AG09309 (cell line): ENCODE measurements at places on chromosomes 6 and 20.

DNA sequence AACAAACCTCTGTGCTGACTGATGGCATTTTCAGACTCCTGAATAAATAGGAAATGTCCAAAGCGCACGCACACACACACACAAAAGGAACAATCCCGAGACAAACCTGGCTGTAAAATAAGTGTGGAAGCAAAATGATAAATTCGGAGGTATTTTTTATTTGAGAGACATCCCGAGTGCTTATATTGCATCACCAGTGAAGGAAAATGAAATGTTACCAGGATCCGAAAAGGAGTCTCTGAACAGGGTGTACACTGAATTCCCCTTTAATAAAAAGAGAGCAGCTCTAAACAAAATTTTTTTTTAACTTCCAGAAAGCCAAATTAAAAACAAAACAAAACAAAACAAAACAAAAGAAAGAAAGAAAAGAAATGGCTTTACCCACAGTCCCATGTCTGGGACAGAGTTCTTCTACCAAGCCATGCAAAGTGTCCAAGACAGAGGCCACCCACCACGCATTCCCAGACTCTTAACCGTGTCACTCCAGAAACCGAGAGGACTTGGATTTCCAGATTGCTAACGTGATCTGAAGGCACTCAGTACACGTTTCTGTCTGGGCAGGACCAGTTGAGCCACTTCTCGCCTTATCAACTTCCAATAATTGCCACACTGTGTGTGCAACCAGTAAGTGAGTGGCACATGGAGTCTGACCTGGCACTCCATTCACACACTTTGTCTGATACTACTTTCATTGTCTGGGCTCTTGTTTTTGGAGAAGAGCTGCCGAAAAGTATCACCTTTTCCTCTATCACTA is 817 bp downstream of the ME1 start:
- DNase-seq = no peak

GRCh38 chr6:134456226-134456625 is 138.3 kb upstream of the SGK1 start:
- no peak for DNase-seq

GRCh38 chr20:41072190-41072863 is 43.7 kb downstream of the TOP1 start:
- peak; percentile 59 for DNase-seq

- DNase-seq = no peak
Observed at GRCh38 chr6:145332011-145332410, 403.3 kb downstream of the EPM2A start.

DNA sequence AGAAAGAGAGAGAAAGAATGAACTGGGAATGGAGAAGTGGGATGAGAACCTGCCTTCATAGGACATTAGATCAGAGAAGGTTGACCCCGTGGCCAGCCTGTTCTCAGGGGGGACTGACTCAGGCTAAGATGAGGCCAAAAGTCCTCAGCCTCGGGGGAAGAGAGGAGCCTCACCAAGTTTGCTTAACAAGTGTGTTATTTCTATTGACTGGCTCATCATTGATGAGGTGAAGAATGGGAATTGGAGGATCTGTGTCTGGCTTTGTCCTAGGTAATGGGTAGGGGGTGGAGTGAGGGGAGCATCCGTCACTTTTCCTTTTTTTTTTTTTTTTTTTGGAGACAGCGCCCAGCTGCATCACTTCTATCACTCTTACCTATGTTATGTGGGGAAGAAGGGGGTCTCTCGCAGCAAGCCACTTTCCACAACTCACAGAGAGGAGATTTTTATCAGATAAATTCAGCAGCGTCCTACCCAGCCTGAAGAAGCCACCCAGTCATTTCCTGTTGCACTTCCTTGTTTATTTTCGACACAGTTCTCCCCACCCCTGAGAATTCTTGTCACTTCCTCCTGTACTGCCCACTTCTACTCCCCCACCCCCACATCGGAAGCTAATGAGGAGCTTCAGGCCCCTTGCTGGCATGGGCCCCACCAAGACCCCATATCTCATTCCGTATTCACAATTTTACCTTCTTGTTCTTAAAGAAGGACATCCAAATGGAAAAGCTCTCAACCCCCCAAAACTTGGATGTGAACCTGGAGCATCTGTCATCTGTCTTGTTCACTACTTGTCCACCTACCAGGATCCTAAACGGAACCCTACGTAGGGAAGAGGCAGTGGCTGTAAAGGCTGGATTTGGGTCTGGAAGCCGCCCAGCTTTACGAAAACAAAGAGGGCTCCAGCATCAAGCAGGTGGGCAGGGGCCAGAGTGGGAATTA is 2.8 kb upstream of the RNASET2 start:
- DNase-seq = no peak

GRCh38 chr6:167583412-167583811 is 243.3 kb upstream of the AFDN start:
- no peak for DNase-seq

DNA sequence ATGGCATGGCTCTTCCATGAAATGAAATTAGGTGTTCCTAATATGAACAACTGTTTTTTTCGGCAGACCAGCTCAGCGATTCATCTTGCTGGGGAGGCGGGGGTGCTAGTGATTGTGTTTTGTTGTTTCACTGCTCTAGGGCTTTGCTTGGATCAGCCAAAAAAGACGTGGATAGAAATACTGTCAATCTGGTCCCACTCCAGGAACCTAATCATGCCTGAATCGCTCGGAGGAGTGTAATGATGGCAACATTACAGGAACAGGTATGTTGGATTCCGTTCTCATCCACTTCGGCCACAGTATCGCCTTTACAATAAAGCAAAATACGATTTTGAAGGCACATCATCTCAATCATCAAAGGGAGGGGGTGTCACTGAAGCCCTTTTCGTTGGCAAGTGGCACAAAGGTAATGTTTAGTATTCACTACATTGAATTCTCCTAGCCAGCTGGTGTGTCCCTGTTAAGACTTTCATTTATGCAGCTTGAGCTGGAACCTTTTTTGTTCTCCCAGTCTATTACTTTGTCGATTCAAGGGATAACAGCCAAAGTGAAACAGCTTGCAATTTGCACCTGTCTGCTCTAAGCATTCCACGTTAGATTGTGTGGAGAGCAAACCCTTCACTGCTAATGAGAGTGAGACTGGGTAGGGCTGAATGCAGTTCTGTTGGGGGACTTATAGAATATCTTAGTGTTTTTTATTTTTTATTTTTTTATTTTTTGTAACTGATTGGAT is 477.7 kb downstream of the TFAP2A start:
- DNase-seq = no peak

DNA sequence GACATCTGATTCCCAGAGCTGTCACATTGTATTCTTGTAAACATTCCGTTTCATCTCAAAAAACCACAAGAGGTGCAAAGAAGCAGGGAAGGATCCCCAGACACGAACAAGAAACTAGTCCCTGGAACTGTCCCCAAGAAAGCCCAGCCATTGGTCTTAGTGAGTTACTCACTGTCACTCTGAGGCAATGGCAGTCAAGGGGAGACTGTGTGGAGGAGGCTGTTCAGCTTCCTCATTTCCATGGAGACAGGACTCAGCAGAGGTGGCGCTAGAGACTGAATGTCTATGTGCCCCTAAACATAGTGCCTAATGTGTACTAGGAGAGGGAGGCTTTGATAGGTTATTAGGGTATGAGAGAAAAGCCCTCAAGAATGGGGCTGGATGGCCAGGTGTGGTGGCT is 11.1 kb downstream of the ULBP1 start:
- DNase-seq = no peak

- no peak for DNase-seq
Observed at GRCh38 chr6:35945650-35946025, 24.7 kb upstream of the SRPK1 start.

GRCh38 chr20:14569641-14570040 is 232.2 kb upstream of the FLRT3 start:
- DNase-seq = no peak

GRCh38 chr6:43582911-43583310 is 6.9 kb downstream of the POLH start:
- DNase-seq = no peak

- DNase-seq = no peak
Observed at GRCh38 chr6:85394853-85395538, 54.9 kb upstream of the NT5E start.

DNA sequence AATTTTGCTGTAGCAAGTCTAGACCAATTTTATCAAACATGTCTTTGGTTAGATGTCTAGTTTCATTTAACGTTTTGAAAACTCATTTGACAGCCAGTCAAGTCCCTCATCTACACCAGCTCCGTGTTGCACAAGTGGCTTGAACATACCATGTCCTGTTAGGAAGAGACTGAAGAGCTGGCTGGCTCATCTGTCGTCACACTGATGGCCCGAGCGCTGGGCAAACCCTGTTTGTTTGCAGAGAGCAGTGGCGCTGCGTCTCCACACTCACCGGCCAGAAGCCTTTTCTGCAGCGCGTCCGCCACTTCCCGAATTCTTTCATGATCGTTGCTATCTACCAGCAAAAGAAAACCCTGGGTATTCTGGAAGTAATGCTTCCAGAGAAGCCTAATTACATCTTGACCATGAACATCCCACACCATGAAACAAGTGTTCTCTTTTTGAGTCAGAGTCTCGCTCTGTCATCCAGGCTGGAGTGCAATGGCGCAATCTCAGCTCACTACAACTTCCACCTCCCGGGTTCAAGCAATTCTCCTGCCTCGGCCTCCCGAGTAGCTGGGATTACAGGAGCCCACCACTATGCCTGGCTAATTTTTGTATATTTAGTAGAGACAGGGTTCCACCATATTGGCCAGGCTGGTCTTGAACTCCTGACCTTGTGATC is 10.7 kb upstream of the TCFL5 start:
- no peak for DNase-seq

GRCh38 chr6:41555326-41556300 is 9.4 kb downstream of the FOXP4 start:
- DNase-seq = no peak

DNA sequence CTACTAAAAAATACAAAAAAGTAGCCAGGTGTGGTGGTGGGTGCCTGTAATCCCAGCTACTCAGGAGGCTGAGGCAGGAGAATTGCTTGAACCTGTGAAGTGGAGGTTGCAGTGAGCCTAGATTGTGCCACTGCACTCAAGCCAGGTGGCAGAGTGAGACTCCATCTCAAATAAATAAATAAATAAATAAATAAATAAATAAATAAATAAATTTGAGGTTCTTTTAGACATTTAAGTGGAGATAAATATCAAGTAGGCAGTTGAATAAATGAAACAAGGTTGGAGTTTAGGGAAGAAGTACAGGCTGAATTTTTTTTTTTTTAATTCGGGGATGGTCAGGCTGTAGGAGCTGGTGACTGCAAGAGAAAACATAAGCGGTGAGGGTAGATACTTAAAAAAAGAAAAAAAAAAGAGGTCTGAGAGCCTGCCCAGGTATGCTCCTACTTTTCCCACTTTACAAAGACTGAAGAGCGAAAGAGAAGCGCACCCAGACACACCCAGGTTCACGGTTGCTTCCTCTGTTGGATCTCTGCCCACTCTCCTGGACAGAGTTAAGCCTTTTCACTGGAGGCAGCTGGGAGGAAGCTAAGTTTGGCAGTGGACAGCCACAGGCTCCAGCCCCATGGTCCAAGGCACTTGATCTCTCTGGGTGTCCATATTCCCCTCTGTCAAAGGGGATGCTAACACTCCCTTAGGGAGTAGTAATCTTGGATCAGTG is 100.9 kb upstream of the PRDM1 start:
- DNase-seq = no peak

- DNase-seq = no peak
Observed at GRCh38 chr20:15708984-15709598, 864.2 kb downstream of the KIF16B start.

DNA sequence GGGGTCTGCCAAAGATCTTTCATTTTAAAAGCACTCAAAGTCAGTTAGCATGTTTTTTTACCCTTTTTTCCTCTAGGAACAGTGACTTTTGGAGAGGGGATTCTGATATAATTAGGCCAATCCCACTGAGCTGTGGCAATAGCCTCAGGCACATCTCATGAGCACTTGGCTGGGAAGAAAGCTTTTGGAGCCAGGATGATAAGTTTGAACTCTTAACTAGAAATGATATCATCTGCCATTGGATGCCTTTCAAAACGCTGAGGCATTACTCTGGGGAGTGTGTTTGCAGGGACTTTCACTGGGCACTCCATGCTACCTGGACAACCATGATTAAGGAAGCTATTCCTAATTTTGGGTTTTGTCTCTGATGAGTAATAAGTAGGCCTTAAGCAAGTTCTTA is 3.7 kb downstream of the SCGN start:
- no peak for DNase-seq

- no peak for DNase-seq
Observed at GRCh38 chr6:158279615-158280014, 32.6 kb upstream of the TULP4 start.

GRCh38 chr20:12311094-12311865 is 393.6 kb downstream of the BTBD3 start:
- DNase-seq = no peak

GRCh38 chr20:46350201-46350985 is 42.1 kb upstream of the CDH22 start:
- peak; percentile 55 for DNase-seq

DNA sequence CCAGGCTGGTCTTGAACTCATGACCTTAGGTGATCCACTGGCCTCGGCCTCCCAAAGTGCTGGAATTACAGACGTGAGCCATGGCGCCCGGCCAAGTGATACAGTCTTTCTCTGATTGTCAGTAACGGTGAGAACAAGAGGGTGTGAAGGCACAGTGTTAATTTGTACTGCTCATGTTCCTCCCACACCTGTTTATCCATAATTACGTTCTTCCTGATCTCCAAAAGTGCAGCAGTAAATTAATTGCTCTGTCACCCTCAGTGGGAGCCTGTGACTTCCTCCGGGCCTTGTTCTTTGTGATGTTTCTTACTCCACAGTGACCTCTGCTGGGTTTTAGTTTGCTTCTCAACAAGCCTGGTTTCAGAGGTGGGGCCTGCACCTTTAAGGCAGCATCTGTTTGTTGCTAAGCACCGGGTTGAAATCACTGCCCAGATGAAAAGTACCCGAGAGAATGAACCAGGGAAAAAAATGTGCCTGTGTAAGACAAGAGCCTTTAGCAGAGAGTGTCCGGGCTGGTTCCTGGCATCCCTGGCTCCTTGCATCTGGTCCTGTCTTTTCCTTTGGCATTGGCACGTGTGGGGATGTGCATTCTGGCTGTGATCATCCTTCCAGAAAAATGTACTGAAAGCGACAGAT is 89.1 kb upstream of the CLDN20 start:
- peak; percentile 70 for DNase-seq

DNA sequence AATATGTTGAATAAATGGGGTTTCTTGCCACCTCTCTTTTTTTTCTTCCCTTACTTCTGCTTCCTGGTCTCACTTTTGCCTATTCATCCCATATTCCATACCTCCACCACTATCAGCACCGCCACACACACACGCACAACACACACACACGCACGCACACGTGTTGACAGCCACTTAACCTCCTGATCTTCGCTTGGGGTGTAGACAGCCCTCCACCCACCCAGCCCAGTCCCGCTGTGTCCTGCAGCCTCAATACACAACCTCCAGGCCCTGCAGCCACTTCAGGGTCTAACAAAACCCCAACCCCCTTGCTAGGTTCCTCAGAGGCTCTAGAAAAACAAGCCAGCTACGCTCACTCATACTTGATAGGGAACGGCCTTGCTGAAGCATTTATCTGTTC is 72.3 kb downstream of the LINC00237 start:
- DNase-seq = no peak
